Activated CD4-positive, alpha-beta T cell treated with anti-CD3 and anti-CD28 coated beads for 1 hour (primary cell): ENCODE measurements at places on chromosomes 4 and X.

- DNase-seq, result no peak
Observed at GRCh38 chr4:91113130-91113706, 986.0 kb downstream of the CCSER1 start.

DNA sequence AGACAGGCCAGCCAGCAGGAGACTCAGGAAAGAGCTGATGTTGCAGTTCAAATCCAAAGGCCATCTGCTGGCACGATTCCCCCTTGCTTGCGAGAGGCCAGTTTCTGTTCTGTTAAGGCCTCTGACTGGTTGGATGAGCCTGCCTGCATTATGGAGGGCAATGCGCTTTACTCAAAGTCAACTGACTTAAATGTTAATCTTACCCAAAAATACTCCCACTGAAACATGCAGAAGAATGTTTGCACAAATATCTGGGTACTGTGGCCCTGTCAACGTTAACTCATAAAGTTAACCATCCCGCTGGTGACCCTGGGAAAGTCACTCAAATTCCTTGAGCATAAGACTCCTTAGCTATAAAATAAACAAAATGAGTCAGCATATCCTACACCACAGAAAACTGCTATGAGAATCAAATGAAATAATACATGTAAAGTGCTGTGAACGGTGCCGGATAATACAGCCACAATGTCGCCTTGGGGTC is 326.4 kb downstream of the EVC2 start:
- no peak for DNase-seq

DNA sequence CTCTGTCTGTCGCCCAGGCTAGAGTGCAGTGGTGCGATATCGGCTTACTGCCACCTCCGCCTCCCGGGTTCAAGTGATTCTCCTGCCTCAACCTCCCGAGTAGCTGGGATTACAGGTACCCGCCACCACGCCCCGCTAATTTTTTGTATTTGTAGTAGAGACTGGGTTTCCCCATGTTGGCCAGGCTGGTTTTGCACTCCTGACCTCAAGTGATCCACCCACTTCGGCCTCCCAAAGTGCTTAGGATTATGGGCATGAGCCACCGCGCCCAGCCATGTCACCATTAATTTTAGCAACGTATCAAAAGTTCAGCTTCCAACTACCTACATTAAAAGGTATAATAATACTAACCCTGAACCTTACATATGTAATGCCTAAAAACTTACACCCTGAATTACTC is 940 bp upstream of the UTP3 start:
- no peak for DNase-seq

DNA sequence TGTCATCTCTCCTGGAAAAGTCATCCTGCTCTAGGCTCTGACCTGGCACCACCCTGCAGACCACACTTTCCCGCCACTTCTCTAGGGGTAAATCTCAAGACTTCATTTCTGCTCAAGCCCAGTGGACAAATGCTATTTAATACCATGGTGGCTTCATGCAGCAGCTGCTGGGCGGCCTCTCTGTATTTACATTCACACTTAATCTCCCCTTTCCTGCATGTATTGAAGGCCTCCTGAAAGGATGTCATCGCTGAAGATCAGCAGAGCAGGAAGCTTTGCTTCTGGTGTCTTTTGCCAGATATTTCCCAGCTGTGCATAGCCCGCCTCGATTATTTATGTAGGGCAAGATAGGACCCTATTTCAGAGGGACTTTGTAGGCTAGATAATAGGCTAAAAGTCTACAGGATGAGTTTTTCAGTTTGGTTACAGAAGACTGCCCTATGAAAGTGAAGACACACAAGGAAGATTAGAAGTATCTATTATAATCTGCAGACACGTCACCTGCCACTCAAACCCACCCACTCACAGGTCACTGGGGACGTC is 17.2 kb downstream of the PROM1 start:
- no peak for DNase-seq

DNA sequence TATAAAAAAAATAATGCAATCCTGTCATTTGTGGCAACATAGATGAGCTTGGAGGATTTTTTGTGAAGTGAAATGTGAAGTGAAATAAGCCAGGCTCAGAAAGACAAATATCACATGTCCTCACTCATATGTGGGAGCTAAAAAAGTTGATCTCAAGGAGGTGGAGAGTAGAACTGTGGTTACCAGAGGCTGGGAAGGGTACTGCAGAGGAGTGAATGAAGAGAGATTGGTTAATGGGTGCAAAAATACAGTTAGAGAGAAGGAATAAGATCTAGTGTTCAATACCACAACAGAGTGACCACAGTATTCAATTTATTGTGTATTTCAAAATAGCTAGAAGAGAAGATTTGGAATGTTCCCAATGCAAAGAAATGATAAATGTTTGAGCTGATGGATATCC is 13.4 kb upstream of the ZCCHC18 start:
- DNase-seq, result no peak

- DNase-seq, result no peak
Observed at GRCh38 chr4:26574563-26574962, 9.3 kb upstream of the TBC1D19 start.

DNA sequence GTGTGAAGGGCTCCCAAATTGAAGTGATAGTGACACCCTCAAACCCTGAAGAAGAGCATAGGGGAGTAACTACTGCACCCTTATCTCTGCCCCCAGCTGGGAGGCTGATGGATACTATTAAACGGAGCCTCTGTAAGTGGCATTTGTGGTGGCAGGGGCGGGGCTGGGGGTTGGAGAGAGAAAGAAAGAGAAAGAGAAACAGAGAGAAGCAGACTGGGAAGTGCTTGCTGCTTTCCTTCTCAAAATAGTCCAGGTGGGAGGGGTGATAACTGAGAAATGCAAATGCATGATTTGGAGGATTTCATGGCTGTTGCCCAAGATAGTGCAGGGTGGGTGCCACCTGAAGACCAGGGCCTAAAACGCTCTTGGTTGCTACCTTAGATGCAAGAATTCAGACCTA is 253.5 kb upstream of the GATB start:
- no peak for DNase-seq

DNA sequence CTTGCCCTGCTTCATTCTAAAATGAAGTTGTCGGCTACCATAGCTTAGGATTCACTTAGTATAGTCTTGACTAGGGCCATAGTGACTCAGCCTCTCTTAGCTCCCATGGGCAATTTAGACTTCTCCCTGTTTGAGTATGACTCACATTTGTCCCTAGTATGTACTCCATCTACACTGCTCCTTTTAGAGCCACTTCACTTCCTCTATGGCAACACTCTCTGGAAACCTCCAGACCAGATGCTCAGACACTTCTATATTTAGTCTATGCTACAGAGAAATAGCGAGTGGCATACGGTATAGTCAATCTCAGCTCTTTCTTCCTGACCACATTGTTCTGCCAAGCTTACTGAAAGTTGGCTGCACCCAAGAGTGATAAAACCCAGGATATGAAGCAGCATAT is 11.2 kb downstream of the MEPE start:
- no peak for DNase-seq

- DNase-seq, result no peak
Observed at GRCh38 chr4:56859841-56860240, 38.3 kb upstream of the SPINK2 start.

DNA sequence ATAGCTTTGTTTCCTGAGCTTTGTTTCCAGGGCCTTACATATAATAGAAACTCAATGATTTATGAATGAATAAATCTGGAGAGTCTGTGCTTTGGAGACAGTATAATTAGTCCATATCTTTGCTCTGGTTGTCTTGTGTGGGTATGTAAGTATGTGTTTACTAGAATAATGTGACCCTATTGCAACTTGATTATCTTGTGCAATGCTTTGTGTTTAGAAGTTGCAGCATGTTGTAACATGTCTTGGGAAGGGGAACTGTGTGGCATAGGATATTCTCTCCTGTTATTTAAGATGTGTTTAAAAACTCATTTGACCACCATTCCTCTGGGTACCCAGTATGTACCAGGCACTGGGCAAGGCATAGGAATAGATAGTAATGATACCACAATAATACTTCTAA is 6.1 kb downstream of the SPATA18 start:
- DNase-seq, result no peak

DNA sequence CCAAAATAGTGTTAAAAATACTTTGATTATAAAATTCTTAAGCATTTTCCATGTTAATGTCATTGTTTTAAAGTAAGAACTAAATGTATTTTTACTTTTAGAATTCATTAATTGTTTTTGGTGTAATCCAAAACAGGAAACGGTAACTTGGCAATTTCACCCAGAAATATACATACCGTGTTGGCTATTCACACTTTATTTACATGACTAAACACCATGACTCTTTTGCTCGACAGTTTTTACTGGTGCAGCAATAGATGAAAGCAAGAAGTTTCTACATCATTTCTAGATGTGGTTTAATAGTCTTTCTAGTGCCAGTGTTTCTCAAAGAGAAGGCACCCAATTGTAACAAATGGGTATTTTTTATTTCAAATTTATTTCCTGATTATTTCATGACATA is 25.6 kb upstream of the MAGEA1 start:
- no peak for DNase-seq

DNA sequence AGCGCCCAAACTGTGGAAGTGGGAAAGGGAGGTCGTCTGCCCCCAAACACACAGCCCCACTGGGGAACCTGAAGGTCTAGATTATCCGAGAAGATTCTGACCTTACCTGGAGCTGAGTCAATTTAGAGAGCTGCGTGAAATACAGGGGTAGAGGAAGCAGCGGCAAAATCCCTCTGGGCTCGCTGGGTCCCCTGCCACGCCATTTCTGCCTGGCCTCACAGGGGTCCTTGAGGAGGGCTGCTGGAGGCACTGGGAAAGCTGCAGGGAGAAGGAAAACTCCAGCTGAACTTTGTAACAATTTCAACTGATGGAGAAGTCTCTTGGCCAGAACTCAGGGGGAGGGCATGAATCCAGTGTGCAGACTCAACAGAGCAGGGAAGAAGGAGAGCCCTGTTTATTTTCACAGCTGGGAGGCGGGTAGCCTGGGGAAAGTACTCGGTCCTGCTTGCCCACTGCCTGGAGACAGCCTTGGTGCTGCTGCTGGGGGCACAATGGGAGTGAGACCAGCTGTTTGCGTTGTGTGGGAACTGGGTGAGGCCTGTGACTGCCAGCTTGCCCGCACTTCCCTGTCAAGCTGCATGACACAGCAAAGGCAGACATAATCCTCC is 93.2 kb upstream of the MAPK10 start:
- DNase-seq, result no peak

- DNase-seq, result no peak
Observed at GRCh38 chr4:71570492-71570891, 213.4 kb downstream of the GC start.

DNA sequence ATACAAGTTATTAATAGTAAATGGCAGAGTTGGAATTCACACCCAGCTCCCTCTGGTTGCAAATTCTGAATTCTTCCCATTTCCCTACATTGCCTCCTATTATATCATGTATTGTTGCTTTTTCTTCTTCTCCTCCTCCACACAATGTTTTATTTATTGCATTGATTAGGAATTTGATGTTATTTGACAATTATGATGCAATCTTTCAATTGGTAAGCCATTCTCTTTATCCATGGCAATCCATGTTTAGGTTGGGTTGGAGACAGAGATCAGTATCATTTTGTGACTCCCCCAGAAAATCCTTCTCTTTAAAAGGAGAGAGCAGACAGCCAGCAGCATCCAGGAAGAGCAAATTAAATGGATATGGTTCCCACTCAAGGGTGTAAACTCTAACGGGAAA is 30.5 kb downstream of the TTC29 start:
- no peak for DNase-seq

- no peak for DNase-seq
Observed at GRCh38 chr4:81282131-81282530, 67.1 kb upstream of the PRKG2 start.

- DNase-seq, result no peak
Observed at GRCh38 chr4:143377611-143378099, 41.0 kb downstream of the GAB1 start.

DNA sequence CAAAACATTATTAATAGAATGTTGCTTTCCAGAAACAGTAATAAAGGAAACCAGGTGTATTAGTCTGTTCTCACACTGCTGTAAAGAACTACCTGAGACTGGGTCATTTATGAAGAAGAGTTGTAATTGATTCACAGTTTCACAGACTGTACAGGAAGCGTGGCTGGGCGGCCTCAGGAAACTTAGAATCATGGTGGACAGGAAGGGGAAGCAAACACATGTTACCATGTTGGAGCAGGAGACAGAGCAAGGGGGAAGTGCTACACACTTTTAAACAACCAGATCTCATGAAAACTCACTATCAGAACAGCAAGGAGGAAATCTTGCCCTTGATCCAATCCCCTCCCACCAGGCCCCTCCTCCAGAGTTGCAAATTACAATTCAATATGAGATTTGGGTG is 815.8 kb downstream of the TRIML1 start:
- DNase-seq, result no peak

DNA sequence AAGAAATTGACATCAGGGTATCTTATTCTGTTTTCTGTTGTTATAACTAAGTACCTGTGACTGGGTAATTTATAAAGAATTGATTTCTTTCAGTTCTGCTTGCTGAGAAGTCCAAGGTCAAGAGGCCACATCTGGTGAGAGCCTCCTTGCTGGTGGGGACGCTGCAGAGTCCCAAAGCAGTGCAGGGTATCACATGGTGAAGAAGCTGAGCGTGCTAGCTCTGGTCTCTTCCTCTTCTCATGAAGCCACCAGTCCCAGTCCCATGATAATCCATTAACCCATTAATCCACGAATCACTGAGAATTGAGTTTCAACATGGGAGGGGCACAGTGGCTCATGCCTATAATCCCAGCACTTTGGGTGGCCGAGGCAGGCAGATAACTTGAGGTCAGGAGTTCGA is 18.0 kb downstream of the RBMX start:
- no peak for DNase-seq

GRCh38 chr4:75058486-75058885 is 125.6 kb downstream of the PARM1 start:
- no peak for DNase-seq

- DNase-seq, result no peak
Observed at GRCh38 chr4:140637836-140638235, 69.1 kb upstream of the UCP1 start.

- no peak for DNase-seq
Observed at GRCh38 chr4:114921790-114922591, 191.4 kb downstream of the NDST4 start.

- no peak for DNase-seq
Observed at GRCh38 chrX:52576946-52577345, 60.1 kb upstream of the XAGE1B start.

- DNase-seq, result no peak
Observed at GRCh38 chrX:66021765-66022631, 17.9 kb downstream of the VSIG4 start.

DNA sequence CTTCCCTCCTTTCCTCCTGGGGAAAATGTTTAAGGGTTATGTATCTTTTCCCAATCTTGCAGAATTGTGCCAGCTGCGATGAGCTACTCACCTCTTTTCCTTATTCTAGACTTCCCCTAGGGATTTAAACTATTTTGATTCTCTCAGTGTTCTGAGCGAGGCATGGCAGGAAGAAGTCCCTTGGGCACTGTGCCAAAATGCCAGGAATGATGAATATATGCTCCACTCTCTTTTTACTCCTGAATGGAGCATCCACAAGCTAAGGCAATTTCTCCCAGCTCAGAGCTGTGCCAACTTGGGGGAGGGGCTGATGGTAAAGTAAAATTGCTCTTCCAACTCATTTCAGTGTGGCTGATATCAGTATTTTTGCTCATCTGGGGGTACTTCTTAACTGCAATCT is 4.0 kb upstream of the C4orf17 start:
- no peak for DNase-seq
